ENCODE measurements at places on chromosomes 12 and 14. TPM values are rescaled to one million over a fixed set of nuclear protein-coding genes. Genes with fewer than 3 reads are reported as not detected.

Gene DHRS2
- not detected for polyA plus RNA-seq

Gene MMAB
- 15.7 TPM for polyA plus RNA-seq

Gene FKBP3
- 67.9 TPM for polyA plus RNA-seq

Gene ETNK1
- 18.4 TPM for polyA plus RNA-seq

Gene GON7
- 24.2 TPM for polyA plus RNA-seq

Gene NKX2-1
- polyA plus RNA-seq: not detected

Gene PTPRQ
- polyA plus RNA-seq: not detected

Gene TRHDE
- polyA plus RNA-seq: not detected

Gene AVPR1A
- not detected for polyA plus RNA-seq

Gene CMKLR1
- polyA plus RNA-seq: 4.4 TPM

Gene KRT77
- polyA plus RNA-seq: not detected

- H3K4me3 ChIP-seq: no peak overlapping the region
- DNase-seq: peak; percentile 7
- H3K36me3 ChIP-seq: no peaks in the 10 kb centered on the region
- H3K27ac ChIP-seq: no peak overlapping the region
- peaks cover 13% of the 10 kb centered on the region for H3K4me1 ChIP-seq
- no peaks in the 10 kb centered on the region for H3K27me3 ChIP-seq
These were observed 50.8 kb upstream of the ELK3 start for GRCh38 chr12:96143392-96143791.

GRCh38 chr12:125114365-125115141, 49.3 kb downstream of the AACS start:
- no peak overlapping the region for H3K27ac ChIP-seq
- DNase-seq: no peak
- no peak overlapping the region for H3K4me3 ChIP-seq
- H3K4me1 ChIP-seq: no peaks in the 10 kb centered on the region

DNA sequence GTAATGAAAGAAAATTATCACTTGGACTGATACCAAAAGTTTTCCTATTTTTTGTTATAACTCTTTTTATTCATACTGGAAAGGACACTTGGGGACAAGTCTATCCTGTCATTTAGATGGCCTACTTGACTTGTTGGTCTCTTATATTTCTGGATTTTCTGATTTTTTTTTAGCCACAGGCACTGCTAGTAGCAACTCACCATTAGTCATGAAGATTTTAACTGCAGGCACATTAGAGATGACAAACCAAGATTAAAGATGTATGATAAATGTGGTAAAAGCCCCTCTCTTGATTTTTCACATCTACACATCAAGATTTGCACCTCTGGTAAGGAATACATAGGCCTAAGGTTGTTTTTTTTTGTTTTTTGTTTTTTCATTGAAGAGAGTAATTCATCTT, 217.0 kb downstream of the SLC25A21 start:
- H3K4me1 ChIP-seq: no peaks in the 10 kb centered on the region
- no peak overlapping the region for H3K27ac ChIP-seq
- H3K36me3 ChIP-seq: no peaks in the 10 kb centered on the region
- no peaks in the 10 kb centered on the region for H3K27me3 ChIP-seq
- H3K4me3 ChIP-seq: no peak overlapping the region

DNA sequence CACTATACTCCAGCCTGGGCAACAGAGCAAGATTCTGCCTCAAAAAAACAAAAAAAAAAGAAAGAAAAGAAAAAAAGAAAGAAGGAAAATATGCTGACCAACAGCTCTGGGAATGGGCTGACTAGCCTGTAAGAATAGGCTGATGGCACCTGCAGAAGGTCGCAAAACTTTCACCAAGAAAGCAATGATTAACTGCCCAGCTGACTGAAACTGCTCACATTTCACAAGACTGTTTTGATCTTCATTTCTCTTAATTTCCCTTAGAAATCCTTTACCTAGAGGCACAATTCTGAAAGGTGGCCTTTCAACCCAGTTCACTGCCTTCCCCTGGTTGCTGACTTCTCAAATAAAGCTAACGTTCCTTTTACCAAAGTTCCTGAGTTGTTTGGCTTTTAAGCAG, 12.4 kb downstream of the BEST3 start:
- no peaks in the 10 kb centered on the region for H3K27me3 ChIP-seq
- H3K4me1 ChIP-seq: no peaks in the 10 kb centered on the region
- H3K4me3 ChIP-seq: no peak overlapping the region
- no peak for DNase-seq
- H3K27ac ChIP-seq: no peak overlapping the region
- H3K36me3 ChIP-seq: no peaks in the 10 kb centered on the region

DNA sequence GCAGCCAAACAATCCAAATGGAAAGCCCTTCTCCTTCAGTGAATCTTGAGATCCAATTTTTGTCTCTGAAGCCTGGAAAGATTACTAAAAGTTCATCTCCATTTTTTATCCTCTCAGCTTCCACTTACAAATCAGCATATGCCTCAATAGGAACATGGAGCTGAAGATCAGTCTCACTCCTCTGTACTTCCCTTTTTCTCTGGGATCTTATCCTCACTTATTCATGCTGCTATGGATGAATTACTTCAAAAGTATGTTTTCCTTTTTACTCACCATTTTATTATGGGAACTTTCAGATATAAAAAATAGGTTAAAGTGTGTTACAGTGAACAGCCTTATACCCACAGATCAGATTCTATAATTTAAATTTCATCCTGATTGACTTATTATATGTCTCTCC, 14.4 kb upstream of the NTF3 start:
- no peak overlapping the region for H3K27ac ChIP-seq
- H3K4me3 ChIP-seq: no peak overlapping the region
- no peaks in the 10 kb centered on the region for H3K4me1 ChIP-seq
- no peaks in the 10 kb centered on the region for H3K36me3 ChIP-seq
- no peak for DNase-seq
- H3K27me3 ChIP-seq: no peaks in the 10 kb centered on the region

- no peak for DNase-seq
- no peaks in the 10 kb centered on the region for H3K4me1 ChIP-seq
- no peak overlapping the region for H3K27ac ChIP-seq
- H3K36me3 ChIP-seq: no peaks in the 10 kb centered on the region
These were observed 74.6 kb downstream of the MED13L start for GRCh38 chr12:116202940-116203339.

DNA sequence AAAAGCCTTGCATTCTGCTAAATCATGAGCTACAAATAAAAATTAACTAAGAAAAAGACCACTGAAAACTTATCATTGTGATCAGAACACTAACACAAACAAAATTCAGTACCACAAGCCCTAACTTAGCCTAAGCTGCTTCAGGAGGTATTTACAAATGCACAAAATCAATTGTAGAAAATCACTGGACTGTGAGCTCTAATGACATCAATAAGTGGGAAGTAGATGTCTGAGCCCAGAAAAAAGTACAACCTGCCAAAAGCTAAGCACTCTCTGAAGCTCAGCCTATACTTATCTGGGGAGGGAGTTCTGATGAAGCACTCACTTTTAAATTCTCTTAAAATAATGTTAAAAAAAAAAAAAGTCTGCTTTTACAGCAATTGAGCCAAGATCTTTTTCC, 92.9 kb downstream of the SLCO1B1 start:
- no peak overlapping the region for H3K27ac ChIP-seq
- H3K27me3 ChIP-seq: no peaks in the 10 kb centered on the region
- no peaks in the 10 kb centered on the region for H3K36me3 ChIP-seq
- H3K4me3 ChIP-seq: no peak overlapping the region
- H3K4me1 ChIP-seq: no peaks in the 10 kb centered on the region

- H3K36me3 ChIP-seq: no peaks in the 10 kb centered on the region
- DNase-seq: no peak
- H3K4me3 ChIP-seq: no peak overlapping the region
- no peak overlapping the region for H3K27ac ChIP-seq
These were observed 130.8 kb upstream of the CNTN1 start for GRCh38 chr12:40561395-40561966.

GRCh38 chr14:23183479-23183878, at the start of gene SLC7A8:
TSS of gene SLC7A8 (minus strand) at chr14:23183660. CDS start at chr14:23182914, 746 bp downstream.
- H3K27me3 ChIP-seq: peaks cover 4% of the 10 kb centered on the region
- no peaks in the 10 kb centered on the region for H3K36me3 ChIP-seq
- H3K27ac ChIP-seq: no peak within 1 kb of the TSS
- H3K4me1 ChIP-seq: peaks cover 9% of the 10 kb centered on the region
- peak; percentile 45 for DNase-seq
- peak within 1 kb of the TSS; percentile 71 for H3K4me3 ChIP-seq

GRCh38 chr14:95685978-95686922, at the start of gene TCL1B:
TSS of gene TCL1B (plus strand) at chr14:95686426. CDS start at chr14:95686468, 42 bp downstream.
- H3K4me3 ChIP-seq: no peak within 1 kb of the TSS
- DNase-seq: no peak
- H3K27me3 ChIP-seq: no peaks in the 10 kb centered on the region
- H3K27ac ChIP-seq: no peak within 1 kb of the TSS

- no peaks in the 10 kb centered on the region for H3K36me3 ChIP-seq
- H3K27ac ChIP-seq: no peak overlapping the region
- H3K4me3 ChIP-seq: no peak overlapping the region
- no peaks in the 10 kb centered on the region for H3K4me1 ChIP-seq
These were observed 14.6 kb upstream of the MIA2 start for GRCh38 chr14:39219075-39219499.

GRCh38 chr14:40368314-40368713, 936.1 kb upstream of the FBXO33 start:
- no peak overlapping the region for H3K27ac ChIP-seq
- no peaks in the 10 kb centered on the region for H3K27me3 ChIP-seq
- no peaks in the 10 kb centered on the region for H3K4me1 ChIP-seq

- H3K4me3 ChIP-seq: no peak overlapping the region
- no peaks in the 10 kb centered on the region for H3K27me3 ChIP-seq
- no peaks in the 10 kb centered on the region for H3K36me3 ChIP-seq
These were observed 9.1 kb downstream of the FBXW8 start for GRCh38 chr12:116919706-116920485.

DNA sequence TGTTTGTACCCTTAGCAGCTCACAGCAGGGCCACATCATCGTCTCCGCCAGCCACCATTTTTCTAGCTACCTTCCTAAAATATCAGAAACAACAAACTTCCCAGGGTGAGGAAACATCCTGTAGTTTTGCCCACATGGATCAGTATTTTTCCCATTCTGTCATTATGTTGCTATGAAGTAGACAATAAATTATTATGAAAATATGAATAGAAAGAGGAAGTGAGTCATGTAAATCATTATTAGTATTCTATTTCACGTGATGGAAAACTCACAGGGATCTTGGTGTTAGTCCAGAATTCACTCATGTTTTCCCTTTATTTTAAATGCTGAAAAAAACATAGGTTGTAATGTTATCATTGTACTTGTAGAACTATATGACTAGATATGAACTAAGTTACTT, 319.4 kb downstream of the SYT1 start:
- no peaks in the 10 kb centered on the region for H3K27me3 ChIP-seq
- H3K4me3 ChIP-seq: no peak overlapping the region
- H3K27ac ChIP-seq: no peak overlapping the region
- no peaks in the 10 kb centered on the region for H3K4me1 ChIP-seq
- DNase-seq: no peak

DNA sequence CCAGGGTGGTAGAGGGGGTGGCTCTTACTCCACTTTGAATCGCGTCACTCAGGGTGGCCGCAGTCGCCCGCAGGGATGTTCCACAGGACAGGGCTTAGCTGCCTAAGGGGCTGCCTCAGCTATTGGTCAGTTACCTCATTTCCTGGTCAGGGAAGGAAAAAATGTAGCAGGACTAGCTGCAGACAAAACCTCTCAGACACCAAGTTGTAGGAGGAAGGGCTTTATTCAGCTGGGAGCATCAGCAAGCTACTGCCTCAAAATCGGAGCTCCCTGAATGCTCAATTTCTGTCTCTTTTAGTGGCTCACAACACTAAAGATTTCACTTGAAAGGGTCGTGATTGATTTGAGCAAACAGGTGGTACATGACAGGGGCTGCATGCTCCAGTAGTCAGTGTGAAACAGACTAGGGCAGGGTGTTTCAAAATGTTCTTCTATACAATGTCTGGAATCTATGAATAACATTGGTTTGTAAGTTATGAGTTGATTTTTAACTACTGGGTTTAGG, 6.4 kb upstream of the CLEC6A start:
- no peak for DNase-seq
- no peaks in the 10 kb centered on the region for H3K27me3 ChIP-seq
- H3K36me3 ChIP-seq: no peaks in the 10 kb centered on the region
- no peak overlapping the region for H3K4me3 ChIP-seq

DNA sequence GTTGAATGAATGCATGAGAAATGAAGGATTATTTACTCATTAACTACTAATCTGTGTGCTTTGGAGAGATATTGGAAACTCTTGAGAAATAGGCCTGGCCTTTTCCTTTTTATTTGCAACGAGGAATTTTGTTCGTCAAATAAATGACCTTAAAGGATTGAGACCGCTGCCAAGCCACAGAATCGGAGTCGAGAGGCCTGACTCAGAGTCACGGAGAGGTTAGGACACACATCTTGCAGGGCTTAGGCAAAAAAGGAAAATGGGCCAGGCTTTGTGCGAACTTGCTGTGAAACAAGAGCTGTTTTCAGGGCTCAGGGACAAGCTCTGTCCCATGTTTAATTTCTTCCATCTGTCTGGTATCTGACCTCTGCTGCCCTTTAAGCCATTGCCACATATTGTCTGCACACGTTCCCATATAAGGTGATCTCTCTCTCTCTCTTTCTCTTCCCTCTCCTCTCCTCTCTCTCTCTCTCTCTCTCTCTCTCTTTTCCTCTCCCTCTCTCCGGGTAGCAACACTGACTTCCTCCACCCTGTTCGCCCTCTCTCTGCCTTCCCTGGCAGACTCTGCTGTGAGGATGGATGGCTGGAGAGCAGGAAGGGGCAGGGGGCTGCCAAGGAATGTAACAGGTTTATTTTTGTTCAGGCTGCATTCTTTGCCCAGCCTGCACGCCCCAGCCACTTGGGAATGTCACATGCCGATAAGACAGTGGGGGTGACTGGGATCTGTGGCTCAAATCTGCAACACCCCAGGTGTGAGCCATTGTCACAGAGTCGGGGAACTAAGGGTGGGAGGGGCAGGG, 14.9 kb upstream of the IFT81 start:
- no peaks in the 10 kb centered on the region for H3K4me1 ChIP-seq
- H3K27ac ChIP-seq: no peak overlapping the region
- DNase-seq: no peak
- no peaks in the 10 kb centered on the region for H3K36me3 ChIP-seq
- no peak overlapping the region for H3K4me3 ChIP-seq

DNA sequence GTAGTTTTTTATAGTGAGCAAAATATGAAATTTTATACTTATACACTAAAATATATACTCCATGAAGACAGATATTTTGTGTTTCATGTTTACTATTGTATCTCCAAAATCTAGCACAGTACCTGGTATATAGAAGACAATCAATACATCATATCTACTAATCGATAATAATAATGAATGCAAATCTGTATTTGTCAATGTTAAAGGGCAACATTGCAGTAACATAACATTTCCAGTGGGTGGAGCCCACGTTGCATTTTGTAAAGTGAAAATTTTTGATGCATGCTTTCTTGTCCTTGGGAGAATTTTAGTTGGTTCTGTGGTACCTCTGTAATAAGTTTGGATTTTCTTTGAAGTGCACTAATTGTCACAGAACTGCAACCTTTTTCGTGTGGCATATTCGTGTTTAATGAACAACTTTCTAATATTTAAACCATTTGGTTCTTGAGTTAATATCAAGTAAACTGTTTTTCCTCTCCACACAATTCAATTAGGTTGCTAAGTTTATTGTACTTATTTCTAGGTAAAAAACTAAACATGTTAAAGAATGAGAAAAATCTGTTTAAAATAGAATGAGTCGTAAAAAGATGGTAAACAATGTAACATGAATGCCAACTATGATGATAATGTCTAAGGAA, 47.4 kb downstream of the AVPR1A start:
- no peak overlapping the region for H3K4me3 ChIP-seq
- H3K36me3 ChIP-seq: no peaks in the 10 kb centered on the region
- H3K27ac ChIP-seq: no peak overlapping the region
- no peaks in the 10 kb centered on the region for H3K27me3 ChIP-seq

- H3K27me3 ChIP-seq: no peaks in the 10 kb centered on the region
- no peak overlapping the region for H3K27ac ChIP-seq
- no peak for DNase-seq
- no peak overlapping the region for H3K4me3 ChIP-seq
- no peaks in the 10 kb centered on the region for H3K36me3 ChIP-seq
- no peaks in the 10 kb centered on the region for H3K4me1 ChIP-seq
These were observed 201.2 kb downstream of the NTF3 start for GRCh38 chr12:5633106-5633505.

All from CD8-positive, alpha-beta memory T cell (primary cell).